ENCODE measurements at places on chromosomes 6 and 20.

- DNase-seq, result no peak
Measured at GRCh38 chr6:161971043-161971442, 697.2 kb upstream of the AGPAT4 start.

GRCh38 chr20:61500791-61501321 is 248.8 kb downstream of the CDH4 start:
- DNase-seq, result no peak

- no peak for DNase-seq
Measured at GRCh38 chr6:2616811-2617210, 133.9 kb downstream of the MYLK4 start.

DNA sequence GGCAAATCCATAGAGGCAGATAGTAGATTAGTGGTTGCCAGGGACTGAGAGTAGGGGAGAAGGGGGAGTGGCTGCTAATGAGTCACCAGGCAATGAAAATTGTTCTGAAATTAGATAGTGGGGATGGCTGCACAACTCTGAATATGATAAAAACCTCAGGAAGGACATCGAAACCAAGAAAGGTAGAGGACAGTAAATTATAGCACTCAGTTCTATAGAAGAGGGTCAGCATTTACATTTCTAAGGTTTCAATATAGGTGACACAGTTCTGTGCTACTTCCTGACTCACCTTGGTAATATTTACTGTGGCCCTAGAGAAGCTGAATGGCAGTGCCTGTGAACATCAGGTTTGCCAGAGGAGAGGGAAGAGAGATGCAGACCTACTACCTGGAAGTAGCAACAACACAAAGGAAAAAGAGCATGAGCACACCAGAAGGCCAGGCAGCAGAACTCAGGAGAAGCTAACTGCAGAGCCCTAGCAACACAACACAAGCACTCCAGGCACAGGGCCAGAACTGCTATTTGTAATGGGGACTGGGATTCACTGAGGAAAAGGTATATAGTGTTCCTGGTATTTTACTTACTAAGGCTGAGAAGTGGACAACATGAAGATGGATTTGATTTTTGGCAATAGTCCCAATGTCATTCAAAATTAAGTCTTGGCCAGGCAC is 75.9 kb downstream of the PLCG1 start:
- no peak for DNase-seq

DNA sequence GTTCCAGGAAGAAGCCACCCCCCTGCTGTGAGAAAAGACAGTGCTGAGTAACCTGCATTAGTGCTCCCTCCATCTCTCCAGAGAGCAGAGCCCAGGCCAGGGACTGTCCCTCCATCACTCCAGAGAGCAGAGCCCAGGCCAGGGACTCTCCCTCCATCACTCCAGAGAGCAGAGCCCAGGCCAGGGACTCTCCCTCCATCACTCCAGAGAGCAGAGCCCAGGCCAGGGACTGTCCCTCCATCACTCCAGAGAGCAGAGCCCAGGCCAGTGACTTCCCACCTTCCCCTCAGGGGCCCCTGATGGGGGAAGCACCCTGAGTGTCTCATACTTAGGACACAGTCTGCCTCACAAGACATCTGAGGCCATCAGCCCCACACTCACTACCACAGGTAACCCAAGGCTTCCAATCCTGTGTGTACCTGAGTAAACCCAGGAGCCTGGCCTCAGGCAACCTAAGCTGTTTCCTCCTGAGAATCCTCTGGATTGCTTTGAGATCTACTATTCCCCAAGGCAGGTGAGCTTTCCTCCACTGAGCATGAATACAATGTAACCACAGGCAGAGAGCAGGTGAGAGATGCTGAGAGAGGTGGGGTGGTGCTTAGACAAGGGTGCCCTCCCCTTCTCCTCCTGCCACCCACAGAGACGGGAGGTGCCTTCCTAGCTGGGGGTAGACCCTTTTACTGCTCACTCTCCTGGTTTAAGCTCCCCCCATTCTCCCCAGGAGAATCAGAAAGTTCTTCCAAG is 4.9 kb downstream of the TBXT start:
- DNase-seq, result no peak

DNA sequence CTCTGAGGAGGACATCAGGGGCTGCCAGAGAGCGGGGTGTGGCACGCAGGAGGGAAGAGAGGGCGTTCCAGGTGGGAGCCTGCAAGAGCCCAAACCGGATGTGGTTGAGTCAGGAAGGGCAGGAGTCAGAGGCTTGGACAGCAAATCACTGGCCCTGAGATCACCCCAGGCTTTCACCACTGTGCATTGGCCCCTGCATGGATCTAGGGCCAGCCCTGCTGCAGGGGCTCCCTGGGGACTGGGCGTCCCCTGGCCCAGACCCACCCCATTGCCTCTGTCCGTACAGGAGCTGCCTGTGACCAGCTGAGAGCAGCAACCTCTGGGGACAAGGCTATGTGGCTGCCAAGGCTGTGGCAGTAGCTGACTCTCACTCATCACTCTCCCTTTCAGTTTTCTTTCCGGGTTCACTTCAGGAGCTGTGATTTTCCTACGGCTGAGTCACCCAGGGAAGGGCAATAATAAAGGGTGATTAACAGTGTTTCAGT is 33.9 kb downstream of the KCNK17 start:
- DNase-seq, result no peak

DNA sequence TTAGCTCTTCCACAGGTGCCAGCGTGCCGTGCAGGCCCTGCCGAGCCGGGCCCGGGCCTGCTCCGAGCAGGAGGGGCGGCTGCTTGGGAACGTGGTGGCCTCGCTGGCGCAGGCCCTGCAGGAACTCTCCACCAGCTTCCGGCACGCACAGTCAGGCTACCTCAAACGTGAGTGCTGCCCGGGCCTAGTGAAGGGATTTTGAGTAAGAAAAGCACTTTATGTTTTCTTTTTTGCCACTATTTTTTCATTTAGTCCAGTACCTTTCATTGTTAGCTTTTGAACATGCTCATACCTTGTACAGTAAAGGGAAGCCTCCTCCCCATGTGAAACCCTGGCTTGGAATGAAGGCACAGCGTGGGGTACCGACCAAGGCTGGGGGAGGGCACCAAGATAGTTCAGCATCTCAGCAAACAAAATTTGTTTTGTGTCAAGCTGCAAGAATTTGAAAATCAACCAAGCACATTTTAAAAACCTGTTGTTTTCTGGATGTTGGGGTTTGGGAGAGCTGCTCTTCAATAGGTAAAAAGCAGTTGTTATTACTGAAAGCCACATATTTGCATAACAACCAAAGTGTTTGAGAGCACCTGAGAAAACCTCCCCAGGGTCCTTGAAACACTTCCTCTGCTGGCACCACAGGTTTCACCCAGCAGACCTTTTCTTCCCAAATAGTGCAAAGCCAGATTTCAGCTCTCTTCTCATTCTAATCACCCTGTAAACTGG is 18.4 kb downstream of the STX16 start:
- DNase-seq, result no peak

DNA sequence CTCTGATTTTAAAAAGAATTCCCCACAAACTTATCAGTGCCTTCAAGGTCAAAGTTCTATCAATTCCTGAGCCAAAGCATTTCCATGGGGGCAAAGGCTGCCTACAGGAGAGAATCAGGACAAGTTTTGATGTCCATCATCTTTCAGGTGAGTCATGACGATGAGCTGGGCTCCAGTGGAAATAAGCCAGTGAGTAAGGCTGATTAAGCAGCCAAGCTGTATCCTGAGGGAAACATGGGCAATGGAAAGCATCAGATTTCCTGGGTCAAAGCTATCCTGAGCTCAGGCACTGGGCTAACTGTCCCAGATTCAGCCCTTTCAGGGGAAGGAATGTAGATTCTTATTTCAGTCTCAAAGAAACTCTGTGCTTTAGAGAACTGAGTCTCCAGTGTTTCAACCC is 377.4 kb downstream of the CD109 start:
- no peak for DNase-seq

- peak; percentile 21 for DNase-seq
Measured at GRCh38 chr6:158311193-158311592, 1.1 kb upstream of the TULP4 start.

DNA sequence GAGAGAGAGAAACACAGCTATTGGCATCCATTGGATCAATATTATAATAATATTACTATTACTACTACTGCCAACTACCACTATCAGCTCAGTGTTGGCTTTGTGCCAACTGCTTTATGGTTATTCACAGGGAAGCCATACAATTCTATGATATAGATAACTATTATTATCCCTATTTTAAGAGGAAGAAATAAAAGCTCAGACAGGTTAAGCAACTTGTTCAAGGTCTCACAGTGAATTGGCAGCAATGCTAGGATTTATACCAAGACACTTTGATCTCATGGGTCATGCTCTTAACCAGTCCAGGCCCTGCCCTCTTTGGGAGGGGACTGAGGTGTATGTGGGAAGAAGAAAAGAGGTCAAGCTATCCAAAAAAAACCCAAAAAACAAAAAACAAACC is 82.0 kb upstream of the TRAF3IP2 start:
- no peak for DNase-seq

DNA sequence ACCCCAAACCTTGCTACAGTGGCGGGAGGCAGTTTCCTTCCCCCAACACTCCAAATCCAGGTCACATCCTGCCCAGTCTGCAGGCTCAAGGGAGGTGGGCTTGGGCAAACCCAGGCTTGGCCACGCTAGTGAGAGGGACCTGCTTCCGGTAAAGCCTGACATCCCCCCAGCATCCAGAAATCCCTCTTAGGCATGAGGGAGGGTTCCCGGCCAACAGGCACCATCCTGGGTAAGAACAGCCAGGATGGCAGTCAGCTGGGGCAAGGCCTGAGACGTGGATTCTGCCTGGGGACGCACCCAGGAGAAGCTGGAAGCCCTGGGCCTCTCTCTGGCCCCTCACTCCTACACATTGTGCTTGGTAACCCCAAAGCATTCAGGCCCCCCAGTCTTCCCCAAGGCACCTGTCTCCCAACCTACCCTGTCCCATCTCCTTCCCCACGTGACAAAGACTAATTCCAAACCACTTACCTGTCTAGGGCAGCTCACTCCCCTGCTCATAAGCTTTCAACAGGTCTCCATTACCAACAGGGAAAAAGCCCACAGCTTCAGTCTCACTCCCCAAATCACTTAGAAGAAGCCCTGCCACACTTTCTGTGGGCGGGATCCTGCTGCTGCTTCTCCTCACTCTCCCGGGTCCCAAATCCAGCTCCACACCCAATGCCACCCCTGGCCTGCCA is 2.1 kb downstream of the C20orf144 start:
- DNase-seq, result peak; percentile 62

- no peak for DNase-seq
Measured at GRCh38 chr6:49468042-49468441, 4.9 kb downstream of the CENPQ start.

DNA sequence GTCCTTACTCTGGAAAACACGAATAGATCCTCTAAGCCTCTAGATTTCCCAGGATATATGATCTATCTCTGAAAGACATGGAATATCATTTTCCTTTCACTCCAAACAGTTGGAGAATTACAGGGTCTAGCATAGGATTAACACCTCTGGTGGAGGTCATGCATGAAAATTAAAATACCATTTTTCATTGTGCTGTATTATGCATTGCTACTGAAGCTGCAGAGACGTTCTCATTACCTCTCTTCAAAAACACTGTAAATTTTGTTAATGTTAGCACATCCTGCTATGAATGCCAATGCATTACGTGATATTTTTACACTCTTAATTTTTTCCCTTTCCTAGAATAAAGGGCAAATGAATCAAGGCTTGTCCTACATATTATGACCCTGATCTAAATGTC is 558.6 kb downstream of the TBC1D32 start:
- DNase-seq, result no peak

GRCh38 chr6:39243809-39244208 is 14.5 kb upstream of the KCNK5 start:
- no peak for DNase-seq

- peak; percentile 41 for DNase-seq
Measured at GRCh38 chr6:70706491-70707123, 38.9 kb downstream of the SMAP1 start.

- DNase-seq, result no peak
Measured at GRCh38 chr6:143957679-143958274, 50.3 kb downstream of the PLAGL1 start.

GRCh38 chr6:158805698-158806377 is 13.3 kb downstream of the EZR start:
- DNase-seq, result no peak

GRCh38 chr6:10550764-10551163 is 29.6 kb downstream of the GCNT2 start:
- DNase-seq, result no peak

GRCh38 chr6:116451916-116452315 is 9.3 kb upstream of the CALHM6 start:
- no peak for DNase-seq

GRCh38 chr6:115001731-115002350 is 659.0 kb upstream of the HS3ST5 start:
- DNase-seq, result no peak

- DNase-seq, result peak; percentile 95
Measured at GRCh38 chr6:141552463-141552862, 580.3 kb upstream of the GJE1 start.

DNA sequence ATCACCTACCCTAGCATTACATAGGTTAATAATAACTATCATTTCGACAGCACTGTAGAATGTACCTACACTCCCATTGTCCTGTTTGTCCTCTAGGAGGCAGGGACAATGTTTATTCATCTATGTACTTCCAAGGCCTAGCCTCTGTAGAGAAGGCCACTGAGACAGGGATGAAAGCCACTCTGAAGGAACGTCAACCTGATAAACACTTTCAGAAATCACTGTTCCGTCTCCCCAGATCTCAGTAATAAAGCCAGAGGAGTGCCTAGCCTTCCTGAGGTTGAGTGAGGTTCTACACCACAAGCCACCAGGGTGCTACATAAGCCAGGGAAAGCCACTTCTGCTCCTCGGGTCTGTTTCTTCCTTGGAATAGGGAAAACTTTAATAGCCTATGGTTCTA is 44.8 kb downstream of the POPDC3 start:
- DNase-seq, result no peak

DNA sequence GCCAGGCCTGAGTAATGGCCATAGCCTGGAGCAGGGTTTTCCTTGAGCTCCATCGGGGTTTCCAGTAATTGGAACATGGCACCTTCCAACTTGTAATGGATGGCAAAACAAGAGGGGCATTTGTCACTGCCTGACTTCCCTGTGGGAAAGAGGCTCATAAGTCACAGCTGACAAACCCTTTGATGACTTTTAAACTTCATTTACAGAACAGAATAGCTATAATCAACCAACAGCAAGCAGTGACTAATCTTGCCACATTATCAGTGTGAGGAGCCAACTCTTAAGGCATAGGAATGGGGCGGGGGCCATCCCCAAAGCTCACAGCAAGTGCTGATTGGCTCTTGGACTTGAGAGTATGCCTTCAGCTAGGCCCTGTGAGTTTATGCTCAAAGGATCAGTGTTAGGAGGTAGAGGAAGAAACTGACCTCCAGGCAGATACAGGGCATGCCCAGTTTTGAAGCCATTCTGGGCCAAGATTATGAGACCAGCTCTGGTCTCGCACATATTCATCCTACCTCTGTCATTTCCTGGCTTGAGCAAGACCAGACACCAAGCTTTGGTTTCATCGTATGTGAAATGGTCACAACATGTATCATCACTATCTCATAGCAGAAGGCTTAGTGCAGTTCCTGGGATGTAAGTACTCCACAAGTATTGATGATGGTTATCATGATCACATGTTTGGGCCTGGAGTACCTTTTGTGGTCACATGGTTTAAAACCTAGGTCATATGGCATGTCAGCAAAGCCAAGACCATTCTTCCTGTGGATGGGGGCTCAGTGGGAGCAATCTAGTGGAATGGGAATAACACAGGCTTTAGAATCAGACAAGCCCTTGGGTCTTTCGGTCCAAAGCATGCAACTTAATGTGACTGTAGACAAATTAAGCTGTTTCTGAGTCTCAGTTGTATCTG is 49.2 kb downstream of the EIF2S2 start:
- DNase-seq, result no peak
